ENCODE measurements at places on chromosomes 2 and 18.

DNA sequence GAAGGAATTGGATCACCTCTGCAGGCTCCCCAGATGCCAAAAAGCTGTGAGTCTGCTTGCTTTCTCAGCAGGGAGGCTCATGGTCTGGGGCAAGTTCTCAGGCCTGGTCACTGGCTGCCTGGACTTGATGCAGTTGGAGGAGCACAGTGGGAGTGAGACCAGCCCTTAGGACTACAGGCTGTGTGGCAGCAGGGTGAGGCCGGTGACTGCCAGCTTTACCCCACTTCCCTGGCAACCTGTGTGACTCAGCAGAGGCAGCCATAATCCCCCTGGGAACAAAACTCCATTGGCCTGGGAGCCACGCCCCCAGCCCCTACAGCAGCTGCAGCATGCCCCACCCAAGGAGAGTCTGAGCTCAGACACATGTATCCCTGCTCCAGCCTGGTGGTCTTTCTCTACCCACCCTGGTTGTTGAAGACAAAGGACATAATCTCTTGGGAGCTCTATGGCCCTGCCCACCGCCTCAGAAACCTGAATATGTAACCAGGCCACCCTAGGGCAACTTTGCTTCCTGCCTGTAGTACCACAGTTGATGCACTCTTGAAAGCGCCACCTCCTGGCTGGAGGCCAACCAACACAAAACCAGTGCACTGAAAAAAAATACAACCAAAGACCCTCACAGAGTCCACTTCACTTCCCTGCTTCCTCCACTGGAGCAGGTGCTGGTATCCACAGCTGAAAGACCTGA, 106.8 kb upstream of the SPATS2L start:
- no peak for DNase-seq

DNA sequence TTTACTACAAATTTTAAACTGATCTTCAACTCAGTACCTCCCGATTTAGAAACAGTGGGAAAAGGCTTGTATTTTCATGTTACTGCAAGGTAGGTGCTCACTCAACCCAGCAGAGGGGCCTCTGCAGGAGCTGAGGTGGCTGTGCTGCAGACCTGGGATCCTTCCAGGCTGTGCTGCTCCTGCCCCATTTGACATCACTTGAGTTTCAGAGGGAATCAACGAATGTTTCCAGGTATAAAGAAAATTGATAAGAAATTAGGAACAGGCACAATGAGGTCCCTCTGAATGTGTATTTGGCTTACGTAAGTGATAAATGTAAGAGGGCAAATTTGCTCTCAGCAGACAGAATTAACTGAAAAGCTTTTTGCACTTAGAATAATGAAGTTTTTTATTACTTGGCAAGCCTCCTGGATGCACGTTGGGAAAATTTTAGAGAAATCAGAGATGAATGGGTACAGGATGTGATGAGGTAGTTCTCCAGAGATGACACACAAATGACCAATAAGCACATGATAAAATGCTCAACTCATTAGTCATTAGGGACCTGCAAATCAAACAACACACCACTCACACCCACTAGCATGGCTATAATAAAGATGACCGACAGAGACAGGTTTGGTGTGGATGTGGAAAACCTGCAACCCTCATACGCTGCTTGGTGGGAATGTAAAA, 114.0 kb downstream of the NOL10 start:
- DNase-seq, result no peak

GRCh38 chr2:86284987-86285386, 52.4 kb downstream of the REEP1 start:
- no peak for DNase-seq

GRCh38 chr2:85401844-85402243, 8.3 kb downstream of the CAPG start:
- no peak for DNase-seq

GRCh38 chr18:78640246-78640995, 339.2 kb upstream of the SALL3 start:
- no peak for DNase-seq

DNA sequence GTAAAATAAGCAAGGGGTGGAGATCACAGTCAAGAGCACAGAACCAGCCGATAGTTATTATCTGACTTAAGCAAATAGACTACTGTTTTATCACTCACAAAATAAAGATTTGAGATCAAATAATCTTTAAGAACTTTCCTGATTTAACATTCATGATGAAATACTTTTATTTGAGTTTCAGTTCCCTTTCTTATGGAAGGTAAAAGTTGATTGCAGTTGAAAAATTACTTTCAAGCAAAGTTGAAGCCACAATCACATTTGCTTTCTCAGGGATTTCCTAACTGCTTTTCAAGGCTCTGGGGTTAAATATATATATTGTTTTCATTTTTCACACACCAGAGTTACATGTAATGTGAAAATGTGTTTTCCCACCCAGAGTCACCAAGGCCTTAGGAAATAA, 599.5 kb downstream of the KCNJ3 start:
- DNase-seq, result no peak

- DNase-seq, result no peak
Observed at GRCh38 chr18:27394687-27395086, 209.6 kb upstream of the CHST9 start.

DNA sequence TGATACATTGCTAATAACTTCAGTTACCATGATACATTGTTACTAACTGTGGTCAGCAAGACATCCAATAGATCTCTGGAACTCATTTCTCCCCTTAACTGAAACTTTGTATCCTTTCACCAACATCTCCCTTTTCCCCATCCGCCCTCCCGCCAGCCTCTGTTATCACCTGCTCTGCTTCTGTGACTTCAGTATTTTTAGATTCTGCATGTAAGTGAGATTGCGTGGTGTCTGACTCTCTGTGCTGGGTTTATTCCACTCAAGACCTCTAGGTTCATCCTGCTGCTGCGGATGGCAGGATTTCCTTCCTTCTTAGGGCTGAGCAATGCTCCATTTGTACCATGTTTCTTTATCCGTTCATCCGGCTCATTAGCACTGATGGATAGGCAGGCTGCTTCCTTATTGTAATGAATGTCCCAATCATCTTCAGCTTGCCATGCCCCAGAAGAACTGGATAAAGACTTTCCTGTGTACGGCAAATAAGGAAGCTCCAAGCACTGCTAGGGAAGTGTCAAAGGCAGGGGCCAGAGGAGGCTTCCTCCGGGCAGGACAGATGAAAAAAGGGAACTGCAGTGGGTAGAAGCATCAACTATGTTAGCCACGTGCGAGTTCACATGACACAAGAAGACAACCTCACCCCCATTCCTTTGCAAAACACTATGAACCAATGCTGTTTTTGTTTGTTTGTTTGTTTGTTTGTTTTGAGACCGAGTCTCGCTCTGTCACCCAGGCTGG, 113.4 kb downstream of the EIPR1 start:
- no peak for DNase-seq

DNA sequence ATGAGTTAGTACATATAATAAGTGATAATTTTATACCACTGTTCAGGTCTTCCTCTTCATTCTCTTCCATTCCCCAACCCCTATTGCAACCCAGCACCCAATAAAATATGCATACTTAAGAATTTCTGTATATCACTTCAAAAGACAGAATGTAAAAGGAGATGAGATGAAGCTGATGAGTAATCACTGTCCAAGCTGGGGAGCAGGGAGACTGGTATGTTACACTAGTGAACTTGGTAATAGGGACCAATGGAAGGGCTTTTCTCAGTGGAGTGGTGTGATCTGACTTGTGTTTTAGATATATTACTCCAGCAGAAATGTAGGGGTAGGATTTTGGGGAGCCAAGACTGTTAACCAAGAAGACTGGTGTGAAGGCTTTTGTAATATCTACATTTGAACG, 18.0 kb upstream of the ARHGAP28 start:
- DNase-seq, result no peak

- no peak for DNase-seq
Observed at GRCh38 chr2:7333960-7334493, 416.8 kb downstream of the RNF144A start.

GRCh38 chr2:20446255-20446916, 488 bp upstream of the RHOB start:
- no peak for DNase-seq

- DNase-seq, result peak; percentile 26
Observed at GRCh38 chr2:88874063-88874657, 182.7 kb downstream of the RPIA start.

GRCh38 chr2:168784993-168785392, 17.4 kb upstream of the NOSTRIN start:
- DNase-seq, result no peak

DNA sequence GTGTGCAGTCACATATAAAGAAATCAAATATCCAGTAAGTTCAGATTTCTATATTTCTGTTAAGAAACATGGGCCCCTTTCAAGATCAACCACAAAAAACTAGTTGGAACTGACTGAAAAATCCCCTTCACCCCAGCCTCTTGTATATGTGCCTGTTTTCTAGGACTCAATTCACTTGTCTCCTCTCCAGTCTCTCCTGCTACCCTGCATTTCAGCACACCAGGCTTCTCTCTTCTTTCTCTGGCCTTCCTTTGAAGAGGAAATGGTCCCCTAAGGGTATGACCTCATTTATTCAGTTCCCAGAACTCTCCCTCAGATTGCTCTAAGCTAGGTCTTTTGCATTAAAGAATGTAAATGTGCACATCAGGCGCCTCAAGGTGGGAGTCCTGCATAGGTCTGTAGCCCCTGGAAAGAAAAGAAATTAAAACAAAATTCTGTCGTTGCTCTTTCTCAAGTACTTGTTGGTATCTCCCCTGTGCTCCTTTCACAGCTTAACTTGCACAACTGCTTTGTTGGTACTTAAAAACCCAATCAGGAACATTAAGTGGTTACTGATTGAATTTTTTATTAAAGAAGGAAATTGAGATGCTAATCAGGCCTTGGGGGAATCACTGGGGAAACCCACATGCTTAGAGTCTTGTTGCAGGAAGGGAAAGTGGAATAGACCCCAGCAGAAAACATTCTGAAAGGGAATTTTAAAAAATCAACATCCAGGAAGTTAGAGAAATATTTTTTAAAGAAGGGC, 278.4 kb downstream of the AGPS start:
- peak; percentile 1 for DNase-seq

- DNase-seq, result no peak
Observed at GRCh38 chr2:190640117-190640516, 8.8 kb upstream of the NAB1 start.

DNA sequence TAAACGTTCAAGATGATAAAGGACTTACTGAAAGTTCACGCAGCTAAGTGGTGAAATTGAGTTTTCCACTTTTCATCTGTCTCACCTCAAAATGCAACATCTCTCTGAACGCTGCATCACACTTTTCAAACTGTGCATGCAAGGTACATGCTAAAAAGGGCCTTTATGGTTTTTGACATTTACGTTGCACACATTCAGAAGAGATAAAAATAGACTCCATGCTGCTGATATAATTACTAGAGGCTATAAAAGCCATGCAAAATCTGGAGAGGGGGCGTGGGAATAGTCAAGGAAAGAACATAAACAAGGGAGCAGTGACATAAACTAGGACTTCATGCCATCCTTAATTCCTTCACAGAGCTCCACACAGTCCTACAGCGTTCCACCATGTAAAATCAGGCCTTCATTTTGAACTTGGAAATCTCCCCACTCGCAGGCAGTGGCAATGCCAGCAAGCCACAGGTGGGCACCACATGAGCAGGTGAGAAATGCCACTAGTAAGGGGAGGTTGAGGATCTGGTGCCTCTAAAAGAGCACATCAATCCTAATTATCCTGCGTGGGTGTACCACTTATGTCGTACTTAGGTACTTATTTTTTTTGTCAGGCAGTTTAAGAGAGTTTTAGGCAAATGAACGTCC, 71.4 kb downstream of the ZEB2 start:
- DNase-seq, result no peak

DNA sequence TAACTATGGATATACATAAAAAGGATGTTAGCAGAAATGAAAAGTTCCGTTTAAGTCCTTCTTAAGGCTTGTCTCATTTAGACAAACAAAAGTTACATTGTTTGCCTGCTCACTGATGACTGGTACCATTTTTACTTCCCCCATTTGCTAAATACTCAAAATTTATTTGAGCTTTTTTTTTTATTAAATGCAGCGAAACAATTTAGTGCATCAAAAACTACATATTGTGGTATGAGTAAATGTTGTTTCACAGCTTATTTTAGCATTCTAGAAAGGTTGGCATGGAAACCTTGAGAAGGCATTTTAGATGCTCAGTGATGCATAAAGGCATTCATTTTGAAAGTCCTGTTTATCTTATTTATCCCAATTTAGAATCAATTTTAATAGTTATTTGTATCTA, 100.0 kb downstream of the MAP2 start:
- no peak for DNase-seq

GRCh38 chr2:60984720-60985119, 32.8 kb upstream of the PEX13 start:
- DNase-seq, result no peak

GRCh38 chr2:151280271-151280670, 9.2 kb downstream of the NMI start:
- no peak for DNase-seq

- no peak for DNase-seq
Observed at GRCh38 chr2:133838642-133839365, 270.5 kb upstream of the NCKAP5 start.

GRCh38 chr2:12716282-12717190, at the start of gene TRIB2:
Gene TRIB2, plus strand, starts transcription at chr2:12716936. Its CDS starts 1,372 bp downstream, at chr2:12718308.
- peak; percentile 90 for DNase-seq

DNA sequence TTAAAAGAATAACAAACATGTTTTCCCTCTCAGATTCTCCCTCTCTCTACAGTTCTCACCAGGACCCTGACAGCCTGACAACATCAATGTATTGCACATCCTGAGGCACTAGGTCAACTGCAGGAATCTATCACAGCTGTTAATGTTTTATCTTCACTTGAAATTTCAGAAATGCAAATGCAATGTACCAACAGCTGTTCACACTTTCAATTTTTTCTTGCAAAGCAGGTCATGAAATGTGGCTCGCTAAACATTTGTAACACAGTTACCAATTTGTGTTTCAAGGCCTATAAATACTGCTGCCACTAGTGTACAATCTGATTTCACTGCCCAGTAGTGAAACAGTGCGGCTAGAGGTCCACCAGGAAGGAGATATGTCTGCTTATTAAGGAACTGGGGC, 147.8 kb downstream of the EXOC6B start:
- DNase-seq, result no peak

GRCh38 chr2:201786471-201786870, 5.7 kb upstream of the ALS2 start:
- DNase-seq, result no peak

DNA sequence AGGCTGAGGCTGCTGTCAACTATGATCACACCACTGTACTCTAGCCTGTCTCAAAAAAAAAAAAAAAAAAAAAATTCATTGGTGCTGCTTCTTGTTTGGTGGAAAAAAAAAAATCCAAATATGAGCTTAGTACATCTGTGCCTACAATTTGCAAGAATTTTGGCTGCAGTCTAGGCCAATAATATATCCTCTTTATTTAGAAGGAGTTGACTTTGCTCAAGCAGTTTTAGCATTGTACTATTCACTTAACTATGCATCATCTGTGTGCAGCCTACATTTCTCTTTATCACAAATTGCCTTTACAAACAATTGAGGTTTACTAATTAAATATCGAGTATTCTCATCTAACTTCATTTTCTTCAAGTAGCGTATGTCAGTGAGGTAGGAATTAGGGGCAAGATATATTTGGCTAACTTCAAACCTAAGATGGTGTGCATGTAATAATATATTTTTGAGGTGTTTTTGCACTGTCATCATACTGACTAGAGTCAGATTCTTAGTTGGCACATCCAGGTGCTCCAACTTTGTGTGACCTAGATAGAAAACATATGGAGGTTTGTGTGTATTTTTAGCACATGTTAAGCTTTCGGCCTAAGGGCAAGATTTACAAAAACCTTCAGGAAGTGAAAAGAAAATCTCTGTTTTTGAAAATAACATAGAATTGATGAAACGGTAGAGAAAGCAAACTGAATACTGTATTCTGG, 51.8 kb downstream of the PMS1 start:
- DNase-seq, result no peak

GRCh38 chr18:44742718-44743311, 62.1 kb downstream of the SETBP1 start:
- DNase-seq, result no peak

- DNase-seq, result no peak
Observed at GRCh38 chr2:140085674-140086073, 1305.5 kb upstream of the NXPH2 start.
